ENCODE measurements at places on chromosomes 5 and 9. TPM values are rescaled to one million over a fixed set of nuclear protein-coding genes. Genes with fewer than 3 reads are reported as not detected.

The DPP7 gene
- 25.3 TPM for total RNA-seq

The UNC13B gene
- 15.3 TPM for total RNA-seq

The ENTPD2 gene
- total RNA-seq, result 0.39 TPM

The NELFB gene
- total RNA-seq, result 51.7 TPM

The SPINK1 gene
- not detected for total RNA-seq

The FBN2 gene
- total RNA-seq, result 51.2 TPM
